Stimulated activated CD4-positive, alpha-beta T cell treated with anti-CD3 and anti-CD28 coated beads, TNF-alpha, amount 100 ng/mL, for 4 hours (primary cell): ENCODE measurements at places on chromosomes 2 and 18.
A peak's percentile ranks its signal among the peaks of the same experiment; 100 is the strongest.

DNA sequence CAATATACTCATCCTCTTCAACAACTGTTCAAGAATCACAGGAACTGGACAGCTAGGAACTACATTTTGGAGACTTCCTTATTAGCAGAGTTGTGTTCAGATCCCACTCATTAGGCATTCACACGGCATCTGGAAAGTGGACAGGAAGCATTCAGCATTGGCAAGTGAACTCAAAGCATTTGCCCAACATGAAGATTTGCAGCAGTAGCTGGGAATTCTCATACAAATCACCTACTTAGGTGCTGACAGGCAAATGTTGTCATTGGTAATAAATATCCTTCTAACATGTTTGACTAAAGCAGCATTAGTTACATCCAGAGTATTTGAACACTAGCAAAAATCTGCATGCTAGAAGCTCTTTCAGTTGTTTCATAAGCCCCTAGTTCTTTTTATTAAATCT, 350.8 kb downstream of the PTH2R start:
- DNase-seq = no peak

GRCh38 chr2:64612575-64613195, 41.0 kb downstream of the SERTAD2 start:
- DNase-seq = no peak

DNA sequence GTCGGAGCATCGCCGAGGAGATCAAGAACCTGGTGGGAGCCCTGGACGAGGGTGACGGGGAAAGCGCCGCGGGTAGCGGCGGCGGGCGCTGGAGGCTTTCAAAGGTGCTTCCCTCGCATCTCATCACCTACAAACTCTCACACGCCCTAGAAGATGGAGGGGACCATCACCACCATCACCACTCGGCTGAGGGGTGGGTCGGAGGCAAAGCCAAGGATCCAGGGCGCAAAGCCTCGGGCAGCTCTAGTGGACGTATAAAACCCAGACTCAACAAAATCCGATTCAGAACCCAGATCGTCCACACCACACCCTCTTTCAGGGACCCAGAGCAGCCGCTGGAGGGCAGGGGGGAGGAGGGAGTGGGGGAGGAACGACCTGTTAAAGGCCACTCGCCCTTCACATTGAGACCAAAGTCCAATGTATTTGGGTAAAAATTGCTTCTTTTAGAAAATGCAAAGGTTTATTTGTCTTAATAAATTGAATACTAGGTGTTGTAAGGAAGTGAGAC, 1.5 kb downstream of the SOWAHC start:
- no peak for DNase-seq

DNA sequence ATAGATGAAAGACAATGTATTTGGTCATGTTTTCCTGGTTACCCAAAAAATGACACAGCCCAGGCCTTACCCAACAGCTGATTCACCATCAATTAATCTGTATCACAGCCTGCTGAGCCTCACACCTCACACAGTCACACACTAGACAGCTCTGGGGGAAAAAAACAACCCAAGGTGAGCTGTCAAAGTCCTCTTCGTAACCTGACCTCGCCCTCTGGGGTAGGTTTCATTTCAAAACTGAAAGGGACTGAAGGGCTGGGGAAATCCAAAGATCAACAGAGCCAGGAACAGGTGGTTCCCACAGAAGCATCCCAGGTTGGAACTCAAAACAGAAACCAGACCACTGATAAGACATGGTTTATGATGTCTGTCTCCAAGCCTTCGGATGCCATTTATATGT, 18.2 kb upstream of the PCBP1 start:
- DNase-seq = peak; percentile 59

DNA sequence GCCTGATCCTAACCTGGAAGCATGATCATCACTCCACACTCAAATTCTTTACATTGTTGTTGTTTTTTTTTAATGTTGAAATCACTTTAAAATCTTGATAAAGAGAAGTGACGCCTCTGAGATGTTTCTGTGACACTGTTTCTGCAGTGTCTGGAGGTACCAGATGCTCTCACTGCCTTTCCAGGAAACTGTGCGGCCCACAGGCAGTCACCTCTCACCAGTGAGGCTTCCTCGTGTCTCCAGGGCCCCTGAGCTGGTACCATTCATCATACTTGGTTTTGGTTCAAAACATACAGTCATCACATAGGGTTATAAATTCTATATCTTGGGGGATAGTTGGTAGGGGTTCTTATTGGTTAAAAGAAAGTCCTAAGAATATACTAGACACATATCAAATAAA, 10.1 kb upstream of the ID2 start:
- DNase-seq = no peak

DNA sequence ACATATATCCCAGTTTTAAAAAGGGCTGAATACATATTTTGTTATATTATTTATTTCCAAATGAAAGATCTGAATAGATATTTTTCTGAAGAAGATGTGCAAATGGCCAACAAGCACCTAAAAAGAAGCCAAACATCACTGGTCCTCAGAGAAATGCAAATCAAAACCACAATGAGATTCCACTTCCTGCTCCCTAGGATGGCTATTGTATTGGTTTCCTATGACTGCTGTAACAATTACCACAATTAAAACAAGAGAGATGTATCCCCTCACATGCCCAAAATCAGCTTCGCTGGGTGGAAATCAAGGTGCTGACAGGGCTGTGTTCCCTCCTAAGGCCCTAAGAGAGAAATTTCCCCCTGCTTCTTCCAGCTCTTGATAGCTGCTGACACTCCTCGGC, 23.2 kb downstream of the ABCB11 start:
- DNase-seq = no peak

GRCh38 chr18:41096504-41096903, 858.5 kb upstream of the PIK3C3 start:
- DNase-seq = no peak
